ENCODE measurements at places on chromosomes 7 and 10.

GRCh38 chr10:48589266-48589665 lies 15.6 kb downstream of the ARHGAP22 start:
- DNase-seq, result no peak

DNA sequence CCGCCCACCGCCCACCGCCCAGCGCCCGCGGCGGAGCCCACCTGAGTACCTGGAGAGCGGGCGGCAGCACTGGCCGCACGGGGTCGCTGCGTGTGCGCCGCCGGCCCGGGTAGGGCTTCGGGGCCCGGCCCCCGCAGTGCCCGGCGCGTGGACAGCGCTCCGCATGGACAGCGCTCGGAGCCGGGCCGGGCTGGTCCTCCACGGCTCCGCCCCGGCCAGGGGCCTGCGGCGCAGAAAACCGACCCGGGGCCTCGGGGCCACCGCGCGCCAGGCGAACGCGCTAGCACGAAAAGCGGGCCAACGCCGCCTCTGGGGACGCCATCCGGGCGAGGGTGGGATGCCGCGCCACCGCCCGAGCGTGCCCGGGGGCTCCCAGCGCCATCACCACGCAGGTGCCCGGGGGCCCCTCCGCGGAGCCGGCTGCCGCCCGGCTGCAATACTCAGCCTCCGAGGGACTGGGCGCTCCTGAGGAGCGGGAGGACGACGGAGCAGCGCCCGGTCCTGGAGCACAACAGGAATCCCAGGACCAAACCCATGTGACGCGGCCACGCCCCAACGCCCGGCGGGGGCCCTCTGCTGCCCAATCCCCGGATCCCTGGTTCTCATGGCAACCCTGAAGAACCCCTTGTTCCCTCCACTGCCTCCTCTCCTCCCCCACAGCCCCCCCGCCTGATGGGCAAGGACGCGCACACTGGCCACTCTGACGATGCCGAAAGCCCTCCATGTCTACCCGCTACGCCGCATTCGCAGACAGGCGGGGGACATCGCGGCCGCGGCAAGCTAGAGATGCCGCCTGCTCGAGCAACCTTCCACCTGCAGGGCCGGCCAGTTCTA lies at the start of gene GRB10:
GRB10 (minus strand) TSS at position 522 of the 834 bp plus-strand sequence. CDS start 50,574 bp downstream, outside the sequence.
- DNase-seq, result no peak

- no peak for DNase-seq
Measured at GRCh38 chr7:151756076-151756731, 120.7 kb downstream of the PRKAG2 start.

GRCh38 chr10:101065481-101066145 lies 3.8 kb downstream of the KAZALD1 start:
- no peak for DNase-seq

- DNase-seq, result no peak
Measured at GRCh38 chr7:4815121-4815520, 39.7 kb downstream of the AP5Z1 start.

- DNase-seq, result no peak
Measured at GRCh38 chr7:7772397-7772821, 54.0 kb upstream of the RPA3 start.

DNA sequence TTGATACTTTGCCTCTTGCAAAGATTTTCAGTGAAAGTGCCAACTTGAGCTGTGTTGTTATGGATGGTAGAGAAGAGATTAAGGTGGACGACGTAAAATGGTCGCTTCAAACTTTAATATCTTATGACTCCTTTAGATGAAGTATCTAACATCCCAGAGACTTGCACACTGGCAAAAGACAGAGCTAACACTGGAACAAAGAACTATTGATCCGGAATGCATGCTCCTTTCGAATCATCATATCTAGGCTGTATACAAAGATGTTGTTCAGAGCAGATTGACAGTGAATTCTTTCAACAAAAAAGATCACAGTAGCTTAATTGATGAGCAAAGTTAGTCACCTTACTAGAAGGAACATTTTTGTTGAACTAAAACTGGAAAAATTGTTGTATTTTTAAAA lies 592.7 kb downstream of the NXPH1 start:
- DNase-seq, result no peak

- DNase-seq, result peak; percentile 6
Measured at GRCh38 chr7:48154792-48155413, 16.4 kb upstream of the ABCA13 start.

DNA sequence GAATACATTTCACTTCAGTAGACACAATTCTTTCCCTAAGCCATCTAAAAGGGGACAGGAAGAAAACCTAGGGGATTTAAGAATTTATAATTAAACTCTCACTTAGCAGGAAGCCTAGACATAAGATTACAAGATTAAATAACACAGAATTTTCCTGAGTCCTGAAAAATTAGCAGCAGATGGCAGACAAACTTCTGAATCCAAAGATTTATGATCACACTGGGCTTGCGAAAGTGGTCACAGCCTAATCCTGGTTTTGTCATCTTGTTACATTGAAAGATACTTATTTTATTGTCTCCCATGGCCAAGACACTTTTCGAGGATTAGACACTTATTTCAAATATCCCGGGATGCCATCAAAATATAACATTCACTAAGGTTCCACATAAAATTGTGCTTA lies 2.9 kb downstream of the ERLIN1 start:
- no peak for DNase-seq

GRCh38 chr7:4803397-4804241 lies 28.2 kb downstream of the AP5Z1 start:
- no peak for DNase-seq

GRCh38 chr7:159061674-159062212 lies 82.9 kb downstream of the VIPR2 start:
- no peak for DNase-seq

DNA sequence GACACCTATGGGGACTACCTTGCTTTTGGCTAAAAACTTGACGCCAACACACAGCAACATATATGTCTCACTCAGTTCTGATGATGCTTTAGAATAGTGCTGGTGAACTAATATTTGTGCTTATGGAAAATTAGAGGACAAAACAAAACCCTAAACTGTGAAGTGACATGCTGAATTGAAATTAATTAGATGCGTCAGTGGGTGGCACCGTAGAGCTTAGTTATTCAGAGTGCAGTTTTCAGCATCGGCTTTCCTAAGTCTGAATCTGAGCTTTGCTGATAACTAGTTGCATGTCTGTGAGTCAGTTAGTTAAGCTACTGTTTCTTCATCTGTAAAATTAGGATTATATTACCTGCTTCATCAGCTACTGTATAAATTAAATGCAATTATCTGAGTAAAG lies 245.0 kb upstream of the SORCS1 start:
- no peak for DNase-seq

DNA sequence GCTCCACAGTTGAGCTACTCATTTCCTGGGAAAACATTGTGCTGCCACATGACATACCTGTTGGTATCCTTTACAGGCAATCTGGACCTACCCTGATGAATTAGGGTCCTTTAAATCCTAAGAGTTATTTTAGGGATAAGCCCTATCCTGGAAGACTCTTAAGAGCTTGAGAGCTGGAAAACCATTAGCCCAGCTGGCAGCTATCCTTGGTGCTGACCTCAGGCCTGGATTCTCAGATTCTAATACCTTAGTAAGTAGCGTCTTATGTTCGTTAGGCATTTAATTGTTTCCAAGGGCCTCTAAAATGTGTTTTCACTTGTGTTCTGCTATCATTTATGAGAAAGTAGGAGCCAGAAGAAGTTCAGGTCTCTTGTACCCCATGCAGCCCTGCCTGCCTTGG lies 93.0 kb upstream of the SORCS3 start:
- no peak for DNase-seq

- DNase-seq, result no peak
Measured at GRCh38 chr7:41205600-41205999, 497.3 kb downstream of the INHBA start.

- no peak for DNase-seq
Measured at GRCh38 chr7:111089822-111090426, 1.0 kb upstream of the LRRN3 start.

DNA sequence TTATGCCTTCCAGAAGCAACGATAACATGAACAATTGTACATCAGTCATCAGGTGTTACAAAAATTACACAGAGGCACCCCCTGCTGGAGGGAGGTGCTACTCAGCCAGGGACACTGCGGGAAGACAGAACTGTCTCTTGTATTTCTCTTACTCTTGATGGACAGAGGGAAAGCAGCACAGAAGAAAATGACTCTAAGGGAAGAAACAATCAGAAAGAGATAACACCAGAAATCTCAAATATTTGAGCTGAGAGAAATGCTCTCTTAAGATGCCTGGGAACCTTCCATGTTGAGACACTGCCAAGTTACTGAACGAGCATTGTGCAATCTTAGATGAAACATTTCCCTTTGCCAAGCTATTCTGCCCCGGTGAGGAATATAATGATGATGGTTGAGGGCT lies 227.6 kb upstream of the NPSR1 start:
- no peak for DNase-seq
